ENCODE measurements at places on chromosomes 2 and 18.

DNA sequence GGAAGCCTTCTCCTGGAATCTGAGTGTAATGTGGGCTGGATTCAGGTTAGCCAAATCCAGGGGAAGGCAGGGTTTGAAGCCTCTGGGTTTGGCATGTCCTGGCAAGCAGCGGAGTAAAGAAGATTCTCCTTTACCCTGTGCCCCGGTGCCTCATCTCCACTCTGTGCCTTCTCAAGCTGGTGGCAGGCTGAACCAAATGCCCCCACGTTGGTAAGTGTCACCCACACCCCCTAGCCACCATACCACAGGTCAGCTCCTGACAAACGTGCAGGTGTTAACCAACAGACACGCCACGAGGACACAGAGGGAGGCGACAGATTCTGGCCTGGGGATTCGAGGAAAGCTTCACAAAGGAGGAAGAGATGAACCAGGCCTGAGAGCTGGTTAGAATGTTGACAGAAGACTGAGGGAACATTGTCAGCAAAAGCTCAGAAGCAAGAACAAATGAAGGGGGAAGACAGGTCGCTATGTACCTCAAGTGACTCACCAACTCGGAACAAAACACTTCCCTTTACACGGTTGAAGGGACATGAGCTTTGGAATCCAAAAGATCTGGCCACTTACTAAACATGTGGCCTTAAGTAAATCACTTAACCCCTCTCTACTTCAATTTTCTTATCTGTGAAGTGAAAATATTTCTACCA is 85.2 kb upstream of the LCLAT1 start:
- H3K27me3 ChIP-seq = no peaks in the 10 kb centered on the region
- no peak overlapping the region for H3K4me3 ChIP-seq
- DNase-seq = no peak
- no peaks in the 10 kb centered on the region for H3K36me3 ChIP-seq
- peaks cover 17% of the 10 kb centered on the region for H3K4me1 ChIP-seq

GRCh38 chr2:240925568-240926515 is 19.7 kb downstream of the CROCC2 start:
- DNase-seq = peak; percentile 25
- no peaks in the 10 kb centered on the region for H3K27me3 ChIP-seq
- H3K4me3 ChIP-seq = no peak overlapping the region
- no peaks in the 10 kb centered on the region for H3K36me3 ChIP-seq
- H3K4me1 ChIP-seq = no peaks in the 10 kb centered on the region

GRCh38 chr2:159266554-159266953 is 19.9 kb downstream of the WDSUB1 start:
- no peak for DNase-seq
- H3K27ac ChIP-seq = no peak overlapping the region
- no peaks in the 10 kb centered on the region for H3K27me3 ChIP-seq
- no peaks in the 10 kb centered on the region for H3K36me3 ChIP-seq
- H3K4me1 ChIP-seq = peaks cover 11% of the 10 kb centered on the region

- no peak overlapping the region for H3K4me3 ChIP-seq
- no peaks in the 10 kb centered on the region for H3K36me3 ChIP-seq
- peak overlapping the region; percentile 55 for H3K27ac ChIP-seq
- peaks cover 6% of the 10 kb centered on the region for H3K4me1 ChIP-seq
- peak; percentile 67 for DNase-seq
Measured at GRCh38 chr2:27303093-27304025, 4.9 kb downstream of the UCN start.

DNA sequence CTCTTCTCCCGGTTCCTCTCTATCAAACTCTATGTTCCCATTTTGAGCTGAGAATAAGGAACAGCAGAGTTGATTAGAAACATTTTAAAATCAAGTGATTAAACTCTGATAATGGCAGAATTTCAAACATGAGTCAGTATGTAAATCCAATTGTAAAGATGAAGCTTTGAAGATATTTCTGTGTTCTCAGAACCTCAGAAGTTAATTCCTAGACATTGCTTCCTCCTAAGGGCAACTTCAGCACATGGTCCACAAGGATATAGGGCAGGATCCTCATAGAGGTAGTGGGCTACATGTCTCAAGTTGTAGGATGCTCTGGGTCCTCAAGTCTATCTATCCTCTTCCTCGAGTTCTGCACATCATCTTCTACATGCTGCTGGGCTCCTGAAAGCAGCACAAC is 46.3 kb downstream of the QPCT start:
- H3K4me3 ChIP-seq = no peak overlapping the region
- no peaks in the 10 kb centered on the region for H3K36me3 ChIP-seq
- DNase-seq = no peak
- H3K27ac ChIP-seq = no peak overlapping the region
- no peaks in the 10 kb centered on the region for H3K27me3 ChIP-seq

DNA sequence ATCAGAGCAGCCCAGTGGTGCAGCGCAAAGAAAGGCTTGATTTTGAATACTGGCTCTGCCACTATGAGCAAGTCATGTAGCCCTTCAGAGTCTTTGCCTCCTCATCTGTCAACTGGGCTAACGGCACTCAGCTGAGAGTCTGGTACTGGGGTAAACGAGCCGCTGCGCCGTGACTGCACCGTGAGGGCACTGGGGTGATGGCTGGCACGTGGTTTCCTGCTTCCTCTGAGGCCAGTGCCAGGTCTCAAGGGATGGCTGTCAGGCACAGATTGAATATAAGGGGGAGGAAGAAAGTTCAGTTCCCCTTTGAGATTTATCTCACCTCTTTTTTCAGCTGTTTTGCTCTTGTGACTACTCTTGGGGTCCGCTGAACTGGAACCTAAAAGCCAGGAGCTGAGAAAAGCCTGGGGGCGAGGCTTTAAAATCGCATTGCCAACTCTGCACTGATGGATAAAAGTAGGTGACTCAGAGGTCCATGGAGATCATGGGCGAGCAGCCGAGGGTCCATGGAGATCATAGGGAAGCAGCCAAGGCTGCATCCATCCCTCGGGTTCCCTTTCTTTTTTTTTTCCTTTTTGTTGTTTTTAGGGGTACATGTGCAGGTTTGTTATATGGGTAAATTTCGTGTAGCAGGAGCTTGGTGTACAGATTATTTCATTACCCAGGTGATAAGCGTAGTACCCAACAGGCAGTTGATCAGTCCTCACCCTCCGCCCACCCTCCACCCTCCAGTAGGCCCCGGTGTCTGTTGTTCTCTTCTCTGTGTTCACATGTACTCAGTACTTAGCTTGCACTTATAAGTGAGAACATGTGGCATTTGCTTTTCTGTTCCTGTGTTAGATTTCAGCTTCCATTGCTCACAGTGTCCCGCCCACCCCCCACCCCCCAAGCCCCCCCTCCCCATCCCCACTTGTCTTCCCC is 114.3 kb downstream of the SPP2 start:
- DNase-seq = no peak
- H3K27ac ChIP-seq = peak overlapping the region; percentile 43
- H3K27me3 ChIP-seq = no peaks in the 10 kb centered on the region
- H3K36me3 ChIP-seq = no peaks in the 10 kb centered on the region
- H3K4me1 ChIP-seq = peaks cover 54% of the 10 kb centered on the region

GRCh38 chr2:3529316-3530025 is 10.1 kb upstream of the ADI1 start:
- no peaks in the 10 kb centered on the region for H3K4me1 ChIP-seq
- H3K36me3 ChIP-seq = peaks cover 2% of the 10 kb centered on the region
- H3K27me3 ChIP-seq = no peaks in the 10 kb centered on the region
- no peak overlapping the region for H3K4me3 ChIP-seq
- no peak overlapping the region for H3K27ac ChIP-seq

GRCh38 chr2:5285872-5286769 is 406.1 kb upstream of the SOX11 start:
- no peaks in the 10 kb centered on the region for H3K4me1 ChIP-seq
- no peak for DNase-seq
- H3K36me3 ChIP-seq = no peaks in the 10 kb centered on the region
- H3K4me3 ChIP-seq = no peak overlapping the region
- no peaks in the 10 kb centered on the region for H3K27me3 ChIP-seq

GRCh38 chr2:195413422-195413821 is 243.6 kb upstream of the SLC39A10 start:
- no peaks in the 10 kb centered on the region for H3K27me3 ChIP-seq
- DNase-seq = no peak
- H3K4me3 ChIP-seq = no peak overlapping the region
- no peaks in the 10 kb centered on the region for H3K4me1 ChIP-seq
- no peaks in the 10 kb centered on the region for H3K36me3 ChIP-seq

GRCh38 chr2:54042341-54042740 is 71.5 kb upstream of the PSME4 start:
- DNase-seq = no peak
- H3K27me3 ChIP-seq = no peaks in the 10 kb centered on the region
- no peaks in the 10 kb centered on the region for H3K4me1 ChIP-seq
- no peak overlapping the region for H3K27ac ChIP-seq
- H3K4me3 ChIP-seq = no peak overlapping the region

DNA sequence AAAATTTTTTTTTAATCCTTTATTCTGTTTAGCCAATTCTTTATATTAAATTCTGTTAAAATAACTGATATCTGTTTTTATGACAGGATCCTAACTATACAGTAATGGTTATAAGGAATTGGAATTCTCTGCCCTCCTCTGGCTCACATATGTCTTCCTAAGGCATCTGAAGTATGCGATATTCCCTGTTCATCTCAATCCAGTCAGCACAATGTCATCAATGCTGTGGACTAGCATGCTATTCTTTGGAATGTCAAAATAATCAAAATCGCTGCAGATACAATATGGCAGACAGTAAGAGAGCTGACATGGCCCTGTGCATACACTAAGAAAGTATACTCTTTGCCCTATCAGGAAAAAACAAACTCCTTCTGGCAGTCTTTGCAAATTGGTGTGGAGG is 107.6 kb downstream of the AP1S3 start:
- H3K36me3 ChIP-seq = no peaks in the 10 kb centered on the region
- no peak for DNase-seq
- H3K27ac ChIP-seq = no peak overlapping the region
- H3K4me3 ChIP-seq = no peak overlapping the region

DNA sequence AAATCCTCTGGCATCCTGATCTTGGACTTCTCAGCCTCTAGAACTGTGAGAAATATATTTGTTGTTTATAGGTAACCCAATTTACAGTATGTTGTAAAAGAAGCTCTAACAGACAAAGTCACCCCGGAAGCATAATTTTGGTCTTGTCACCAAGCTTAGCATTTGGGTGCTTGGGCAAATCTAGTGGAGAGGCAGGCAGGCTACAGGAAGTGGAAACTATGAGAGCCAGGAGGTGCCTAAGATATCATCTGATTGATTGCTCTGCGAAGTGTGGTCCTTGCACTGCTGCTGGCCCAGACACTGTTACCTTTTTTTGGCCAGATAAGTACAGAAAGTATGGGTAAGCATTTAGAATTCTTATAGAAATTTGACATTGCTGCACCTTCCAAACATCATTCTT is 102.9 kb downstream of the CDC42EP3 start:
- H3K4me3 ChIP-seq = no peak overlapping the region
- peaks cover 42% of the 10 kb centered on the region for H3K4me1 ChIP-seq
- peak overlapping the region; percentile 92 for H3K27ac ChIP-seq
- DNase-seq = no peak
- no peaks in the 10 kb centered on the region for H3K27me3 ChIP-seq

GRCh38 chr18:22363867-22364463 is 53.8 kb downstream of the CTAGE1 start:
- H3K27ac ChIP-seq = no peak overlapping the region
- H3K4me3 ChIP-seq = no peak overlapping the region
- no peaks in the 10 kb centered on the region for H3K36me3 ChIP-seq
- H3K27me3 ChIP-seq = no peaks in the 10 kb centered on the region
- peak; percentile 22 for DNase-seq

GRCh38 chr18:53947092-53947640 is 277.3 kb downstream of the MBD2 start:
- no peaks in the 10 kb centered on the region for H3K36me3 ChIP-seq
- DNase-seq = peak; percentile 15
- peaks cover 9% of the 10 kb centered on the region for H3K4me1 ChIP-seq
- H3K27ac ChIP-seq = no peak overlapping the region

DNA sequence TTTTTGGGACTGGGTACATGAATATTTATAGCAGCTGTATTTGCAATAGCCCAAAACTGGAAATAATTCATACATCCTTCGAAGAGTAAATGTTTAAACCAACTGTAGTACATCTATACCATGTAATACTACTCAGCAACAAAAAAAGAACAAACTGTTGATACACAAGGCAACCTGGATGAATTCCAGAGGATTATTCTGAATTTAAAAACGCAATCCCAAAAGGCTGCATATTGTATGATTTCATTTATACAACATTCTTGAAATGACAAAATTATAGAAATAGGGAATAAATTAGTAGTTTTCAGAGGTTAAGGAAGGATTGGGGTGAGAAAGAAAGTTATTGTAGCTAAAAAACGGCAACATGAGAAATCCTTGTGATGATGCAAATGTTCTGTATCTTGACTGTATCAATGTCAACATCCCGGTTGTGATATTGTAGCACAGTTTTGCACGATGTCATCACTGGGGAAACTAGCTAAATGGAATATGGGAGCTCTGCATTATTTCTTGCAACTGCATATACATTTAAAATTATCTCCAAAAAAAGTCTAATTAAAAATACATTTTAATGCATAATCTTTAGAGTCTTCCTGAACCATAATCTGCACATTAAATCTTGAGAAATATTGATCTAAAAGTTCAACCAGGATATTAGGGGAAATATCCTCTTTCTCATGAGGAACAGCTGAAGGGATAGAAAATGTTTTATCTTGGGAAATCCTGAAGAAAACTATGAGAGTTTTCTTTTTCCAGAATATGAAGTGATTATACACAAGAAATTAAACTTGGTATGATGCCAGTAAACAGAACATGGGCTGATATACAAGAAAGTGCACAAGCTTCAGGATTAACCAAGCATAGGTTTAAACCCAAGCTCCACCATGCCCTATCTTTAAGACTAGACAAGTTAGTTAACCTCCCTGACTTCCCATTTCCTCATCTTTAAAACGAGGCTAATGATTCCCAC is 21.9 kb downstream of the EVA1A start:
- H3K36me3 ChIP-seq = no peaks in the 10 kb centered on the region
- no peak overlapping the region for H3K4me3 ChIP-seq
- no peak overlapping the region for H3K27ac ChIP-seq
- no peaks in the 10 kb centered on the region for H3K4me1 ChIP-seq

- peak; percentile 51 for DNase-seq
- H3K36me3 ChIP-seq = no peaks in the 10 kb centered on the region
- no peaks in the 10 kb centered on the region for H3K27me3 ChIP-seq
- peaks cover 4% of the 10 kb centered on the region for H3K4me1 ChIP-seq
Measured at GRCh38 chr2:227033471-227034148, 130.4 kb downstream of the COL4A4 start.
